ENCODE measurements at places on chromosomes 2 and 18.

DNA sequence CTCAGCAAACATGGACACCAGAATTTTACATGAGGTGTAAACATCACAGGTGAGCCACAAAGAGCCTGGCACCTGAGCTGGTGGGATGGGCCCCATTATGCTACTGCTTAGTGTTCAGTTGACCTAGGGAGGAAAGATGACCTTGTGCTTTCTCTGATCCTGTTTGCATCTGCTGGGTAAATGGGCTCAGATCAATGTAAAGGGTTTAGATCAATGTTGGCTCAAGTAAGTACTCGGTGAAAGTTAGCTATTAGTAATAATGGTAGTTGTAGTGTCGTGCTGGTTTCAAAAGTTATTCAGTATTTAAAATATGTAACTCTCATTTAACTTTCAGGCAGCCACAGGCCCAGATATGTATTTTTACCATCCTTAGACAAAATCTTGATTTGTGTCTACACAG lies 19.8 kb downstream of the ABHD3 start:
- no peak for DNase-seq

GRCh38 chr2:176755537-176756135 lies 457.0 kb upstream of the HNRNPA3 start:
- DNase-seq, result no peak

DNA sequence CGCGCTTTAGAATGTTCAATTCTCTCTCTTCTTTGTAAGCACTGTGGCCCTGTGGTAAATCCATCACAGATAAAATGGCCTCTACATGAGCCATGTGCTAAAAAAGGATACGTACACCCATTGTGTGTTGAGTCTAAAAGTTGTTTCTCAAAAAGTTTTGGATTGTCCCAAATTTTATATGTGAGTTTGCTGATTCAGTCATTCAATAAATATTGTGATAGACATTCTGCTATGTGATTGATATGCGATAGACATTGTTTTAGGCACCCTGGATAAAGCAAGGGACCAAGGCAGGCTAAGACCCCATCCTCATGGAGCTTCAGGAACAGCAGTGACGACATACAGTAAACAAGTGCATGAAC lies 53.5 kb downstream of the E2F6 start:
- DNase-seq, result no peak

DNA sequence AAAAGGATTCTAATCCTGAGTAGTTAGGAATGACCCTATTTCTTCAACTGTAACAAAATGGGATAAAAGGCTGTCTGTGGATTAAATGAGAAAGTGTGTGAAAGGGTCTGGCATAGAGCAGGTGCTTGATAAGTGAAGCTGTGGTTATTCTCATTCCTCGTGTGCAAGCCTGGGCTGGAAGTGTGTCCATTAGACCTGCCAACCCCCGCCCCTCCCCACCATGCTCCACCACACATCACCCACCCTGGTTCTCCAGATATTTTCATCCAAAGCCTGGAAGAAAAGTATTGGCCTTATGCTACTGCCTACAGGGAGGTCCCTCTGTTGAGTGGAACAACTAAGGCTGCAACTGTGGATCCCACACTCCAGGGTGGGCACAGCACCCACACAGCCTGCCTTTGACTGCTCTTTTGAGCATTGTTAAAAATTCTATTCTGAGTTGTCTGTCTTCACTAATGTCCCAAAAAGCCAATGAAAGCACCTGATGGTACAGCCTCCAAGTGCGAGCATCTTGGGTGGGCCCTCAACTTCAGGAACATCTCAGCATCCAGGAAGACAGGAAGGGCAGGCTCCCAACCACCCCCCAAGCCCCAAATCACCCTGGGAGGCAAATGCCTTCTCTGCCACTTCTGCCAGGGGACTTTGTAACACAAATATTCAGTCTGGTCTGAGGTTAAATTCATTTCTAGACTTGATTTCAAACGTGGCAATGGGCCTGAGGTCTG lies 102.8 kb upstream of the PPP1CB start:
- no peak for DNase-seq

DNA sequence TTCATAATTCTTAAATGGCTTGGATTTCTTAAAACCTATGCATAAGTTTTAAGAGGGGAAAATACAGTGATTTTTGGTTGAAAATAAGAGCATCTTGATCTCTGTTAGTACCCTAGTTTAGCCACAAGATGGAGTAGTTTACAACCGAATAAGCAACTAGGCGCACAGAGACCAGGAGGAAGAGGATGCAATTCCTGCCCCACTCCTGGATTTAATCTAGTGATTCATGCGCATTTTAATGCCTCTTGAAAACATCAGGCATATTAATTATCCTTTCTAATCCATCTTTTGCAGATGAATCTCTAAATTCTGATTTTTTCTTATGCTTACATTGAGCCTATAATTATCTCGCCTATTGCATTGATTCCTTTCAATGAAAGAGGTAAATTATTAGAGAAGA lies 76.7 kb downstream of the MRPS9 start:
- peak; percentile 3 for DNase-seq

DNA sequence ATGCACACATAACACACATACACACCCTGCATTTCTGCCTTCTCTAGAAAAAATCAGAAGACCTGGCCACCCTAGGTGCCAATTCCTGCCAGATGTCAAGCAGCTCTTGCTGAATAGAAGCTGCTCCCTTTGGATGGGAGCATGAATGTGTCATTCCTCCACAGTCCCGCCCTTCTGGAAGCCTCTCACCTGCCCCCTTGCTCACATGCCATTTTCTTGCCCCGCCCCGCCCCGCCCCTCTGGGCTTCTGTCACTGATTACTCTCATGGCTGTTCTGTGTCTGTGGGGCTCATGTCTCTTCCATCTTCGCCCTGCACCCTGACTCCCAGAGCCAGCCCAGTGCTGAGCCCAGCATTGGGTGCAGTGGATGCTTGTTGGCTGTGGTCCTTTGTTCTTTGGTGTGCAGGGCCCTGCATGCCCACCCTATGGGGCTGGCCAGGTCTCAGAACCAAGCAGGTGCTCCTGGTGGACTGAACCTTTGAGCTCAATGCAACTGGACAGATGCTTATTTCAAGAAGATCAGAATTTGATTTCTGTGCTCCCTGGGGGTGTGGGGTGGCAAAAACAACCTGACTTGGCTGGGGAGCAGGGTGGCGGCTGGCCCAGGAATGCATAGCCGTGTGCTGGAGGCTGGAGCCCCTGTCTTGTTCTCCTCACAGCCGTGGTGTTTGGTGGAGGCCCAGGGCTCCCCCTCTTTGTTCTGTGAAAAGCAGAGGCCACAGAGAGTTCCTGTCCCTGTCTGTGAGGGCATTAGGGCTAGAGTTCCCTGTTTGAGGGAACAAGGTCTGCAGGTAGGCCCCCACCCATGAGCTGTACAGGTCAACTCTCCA lies 140.6 kb upstream of the GLI2 start:
- DNase-seq, result no peak

DNA sequence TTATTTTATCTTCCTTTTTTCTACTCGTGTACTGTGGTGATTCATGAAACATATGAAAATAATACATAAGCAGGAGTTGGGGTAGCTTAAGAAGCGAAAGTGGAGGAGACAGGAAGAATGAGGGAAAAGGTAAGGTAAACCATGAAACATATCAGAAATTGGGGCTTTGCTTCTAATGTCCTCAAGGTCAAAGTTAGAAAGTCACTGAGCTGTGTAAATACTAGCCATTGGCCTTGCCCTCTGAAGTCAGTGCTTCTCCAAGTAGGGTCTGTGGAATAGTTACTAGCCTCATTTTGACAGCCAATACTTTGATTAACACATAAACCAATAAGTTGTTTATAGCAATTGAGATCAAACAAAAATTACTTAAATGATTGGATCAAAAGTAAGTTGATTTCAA lies 117.2 kb downstream of the MAP4K4 start:
- no peak for DNase-seq

- DNase-seq, result no peak
Observed at GRCh38 chr2:29478641-29479040, 363.4 kb downstream of the CLIP4 start.

- no peak for DNase-seq
Observed at GRCh38 chr2:15058015-15058720, 425.7 kb downstream of the LRATD1 start.

- peak; percentile 23 for DNase-seq
Observed at GRCh38 chr2:34096562-34097171, 497.6 kb upstream of the FAM98A start.

- no peak for DNase-seq
Observed at GRCh38 chr18:79857082-79857671, 59.4 kb downstream of the KCNG2 start.

DNA sequence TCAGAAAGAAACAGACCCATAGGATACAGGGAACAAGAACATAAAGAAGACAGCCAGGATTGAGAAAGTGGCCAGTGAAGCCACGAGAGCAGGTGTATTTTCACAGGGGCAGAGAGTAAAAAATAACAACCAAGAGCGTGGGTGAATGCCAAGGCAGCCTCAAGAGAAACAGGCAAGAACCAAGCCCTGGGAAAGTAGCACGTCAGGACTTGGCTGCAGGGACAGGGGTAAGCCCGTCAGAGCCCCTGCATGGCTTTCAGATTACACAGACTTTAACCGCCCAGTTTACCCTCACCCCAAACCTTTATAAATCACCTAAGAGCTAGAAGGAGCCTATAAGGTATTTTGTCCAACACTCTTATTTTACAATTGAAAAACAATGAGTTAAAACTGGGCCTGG lies 43.7 kb downstream of the ARL4C start:
- DNase-seq, result no peak

DNA sequence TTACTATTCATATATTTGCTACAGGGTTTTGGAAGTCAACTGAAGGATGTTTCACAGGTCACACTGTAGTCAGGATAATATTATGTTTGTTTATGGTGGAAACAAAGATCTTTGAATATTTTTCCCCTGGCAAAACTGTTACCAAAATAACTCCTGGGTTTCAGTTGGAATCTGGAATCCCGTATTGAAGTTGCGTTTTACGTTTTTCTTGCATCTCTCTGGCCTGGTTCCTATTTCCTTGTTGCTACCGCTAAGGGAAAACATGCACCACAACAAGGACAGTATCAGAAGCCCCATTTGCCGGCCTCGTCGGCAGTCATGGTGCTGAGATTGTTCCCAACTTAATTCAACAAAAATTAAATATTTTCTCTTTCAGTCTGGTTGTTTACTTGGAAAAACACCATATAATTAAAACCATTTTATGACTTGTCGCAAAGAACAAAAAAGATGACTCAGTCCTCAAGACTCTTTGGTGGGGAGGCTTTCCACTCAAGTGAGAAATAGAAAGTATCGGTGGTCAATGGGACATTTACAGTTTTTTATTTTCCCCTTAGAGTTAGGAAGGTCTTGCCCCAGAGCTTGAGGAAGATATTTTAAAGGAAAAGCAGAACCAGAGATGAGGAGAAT lies 42.3 kb downstream of the EN1 start:
- no peak for DNase-seq

DNA sequence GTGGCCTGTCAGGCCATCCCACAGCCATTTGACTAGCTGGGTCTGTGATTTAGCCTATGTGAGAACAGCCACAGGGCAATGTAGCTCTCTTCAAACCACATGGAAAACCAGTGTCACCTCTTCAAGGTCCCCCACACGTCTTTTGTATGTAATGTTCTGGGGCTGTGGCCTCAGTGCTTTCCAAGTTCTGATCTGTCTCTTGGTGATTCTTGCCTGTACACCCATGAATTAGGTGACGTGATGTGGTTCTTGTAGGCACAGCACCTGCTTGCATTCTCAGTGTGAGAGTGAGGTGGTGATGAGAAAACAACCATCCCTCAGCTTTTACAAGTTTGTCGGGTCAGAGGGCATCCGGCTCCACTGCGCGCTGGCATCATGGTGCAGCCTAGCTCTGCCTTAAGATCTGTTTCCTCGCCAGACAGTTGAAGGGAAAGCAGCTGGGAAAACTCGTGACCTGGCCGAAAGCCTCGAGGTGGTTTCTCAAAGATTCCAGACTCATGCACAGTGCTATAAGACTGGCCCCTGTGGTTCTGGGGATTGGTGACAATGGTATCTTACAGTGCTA lies 125.8 kb downstream of the TANC1 start:
- DNase-seq, result no peak

- DNase-seq, result no peak
Observed at GRCh38 chr2:160584972-160585494, 91.4 kb upstream of the RBMS1 start.

DNA sequence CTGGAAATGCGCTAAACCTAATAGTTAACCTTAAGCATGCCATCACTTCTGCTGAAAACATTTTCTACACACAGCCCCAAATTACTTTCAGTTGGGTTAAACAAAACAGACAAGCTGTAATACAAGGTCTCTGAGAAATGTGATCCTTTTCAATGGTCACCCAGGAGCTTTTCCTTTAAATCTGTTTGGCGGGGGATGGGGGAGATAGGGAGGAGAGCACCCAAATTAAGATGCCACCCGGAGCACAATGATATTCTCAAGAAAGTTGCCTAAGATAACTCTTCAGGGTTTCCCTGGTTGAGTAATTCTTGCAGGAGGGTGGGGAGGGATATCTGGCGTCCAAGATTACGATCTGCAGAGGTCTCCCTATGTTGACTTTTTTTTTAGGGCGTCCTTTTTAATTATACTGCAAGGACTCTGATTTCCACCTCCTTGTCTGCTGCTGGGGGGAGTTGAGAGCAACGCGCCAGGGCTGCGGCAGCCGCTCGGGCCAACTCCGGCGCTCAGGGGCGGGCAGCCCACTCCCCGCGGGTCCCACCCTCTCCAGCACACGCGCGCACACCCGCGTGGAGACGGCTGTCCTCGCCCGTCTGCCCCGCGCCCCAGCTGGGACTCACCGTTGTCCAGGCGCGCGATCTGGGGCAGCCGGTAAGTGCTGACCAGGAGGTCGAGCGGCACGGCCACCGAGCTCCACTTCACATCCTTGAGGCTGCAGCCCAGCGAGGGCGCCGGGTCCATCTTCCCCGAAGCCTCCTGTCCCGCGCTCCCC lies 807 bp downstream of the GAREM1 start:
- DNase-seq, result no peak

- DNase-seq, result no peak
Observed at GRCh38 chr2:114400890-114401289, 41.6 kb upstream of the DPP10 start.

- DNase-seq, result no peak
Observed at GRCh38 chr18:9333441-9334328, 888 bp upstream of the TWSG1 start.

GRCh38 chr2:45993476-45993991 lies 303.7 kb upstream of the EPAS1 start:
- no peak for DNase-seq

DNA sequence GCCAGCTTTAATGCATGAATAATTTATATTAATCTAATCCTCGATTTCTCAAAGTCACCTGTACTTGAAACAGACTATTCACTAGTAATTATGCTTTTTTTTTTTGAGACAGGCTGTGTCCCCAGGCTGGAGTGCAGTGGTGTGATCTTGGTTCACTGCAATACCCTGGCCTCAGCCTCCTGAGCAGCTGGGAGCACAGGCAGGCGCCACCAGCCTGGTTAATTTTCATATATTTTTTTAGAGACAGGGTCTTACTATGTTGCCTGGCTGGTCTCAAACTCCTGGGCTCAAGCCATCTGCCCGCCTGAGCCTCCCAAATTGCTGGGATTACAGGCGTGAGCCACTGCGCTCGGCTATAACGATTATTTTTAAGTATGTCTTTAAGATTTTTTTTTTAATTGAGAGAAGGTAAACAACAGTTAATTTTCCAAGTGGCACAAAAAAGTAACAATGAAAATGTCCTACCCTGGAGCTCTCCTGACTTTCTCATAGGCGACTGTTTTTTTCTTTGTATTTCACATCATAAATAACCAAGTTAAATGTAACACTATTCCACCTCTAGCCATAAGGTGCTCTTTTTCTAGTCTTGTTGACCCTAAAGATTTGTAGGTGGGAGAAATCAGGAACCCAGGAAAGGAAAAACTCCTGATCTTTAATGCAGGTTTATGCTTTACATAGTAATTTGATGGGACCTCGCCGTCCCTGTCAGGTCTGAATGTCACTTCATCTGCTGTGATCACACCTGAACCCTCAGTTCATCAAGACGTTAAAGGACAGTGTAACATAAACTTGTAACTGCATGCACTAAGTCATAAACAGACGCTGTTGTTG lies 1.3 kb upstream of the ANKRD12 start:
- no peak for DNase-seq

Data from DMS153 (cell line).